Activated naive CD4-positive, alpha-beta T cell treated with anti-CD3 and anti-CD28 coated beads for 36 hours (primary cell): ENCODE measurements at places on chromosomes 3 and 15.

- no peak for DNase-seq
Observed at GRCh38 chr3:58150810-58151199, 60.0 kb downstream of the DNASE1L3 start.

GRCh38 chr15:46317029-46317428 is 682.2 kb downstream of the SQOR start:
- no peak for DNase-seq

- DNase-seq: no peak
Observed at GRCh38 chr15:68646696-68647095, 67.9 kb downstream of the CORO2B start.

DNA sequence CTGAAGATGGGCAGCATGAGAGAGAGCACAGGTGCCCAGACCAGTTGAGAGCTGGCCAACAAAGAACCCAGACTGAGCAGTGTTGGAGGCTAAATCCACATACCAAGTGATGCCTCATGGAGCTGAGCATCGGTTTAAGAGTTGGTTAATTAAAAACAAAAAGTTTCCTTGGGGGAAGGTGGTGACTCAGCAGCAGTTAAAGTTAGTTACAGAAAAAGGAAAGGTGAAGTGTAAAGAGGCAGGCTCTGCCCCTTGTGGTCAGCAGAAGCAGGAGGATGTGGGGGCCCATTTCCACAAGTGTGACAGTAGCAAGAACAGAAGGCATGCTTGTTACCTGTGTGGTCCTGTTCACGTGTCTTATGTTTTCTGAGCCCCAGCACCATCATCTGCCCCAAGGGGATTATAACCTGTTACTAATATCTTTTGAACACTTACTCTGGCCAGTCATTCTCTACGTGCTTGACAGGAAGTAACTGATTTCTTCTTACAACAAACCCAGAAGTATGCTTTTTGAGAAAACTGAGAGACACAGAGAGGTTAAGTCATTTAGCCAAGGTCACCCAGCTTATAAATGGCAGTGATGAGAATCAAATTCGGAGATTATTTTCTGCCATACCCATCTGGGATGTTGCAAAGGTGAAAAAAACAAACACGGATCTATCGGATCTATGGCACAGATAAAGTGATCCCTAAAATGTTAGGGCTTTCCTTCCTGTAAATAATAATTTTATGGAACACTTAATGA is 91.0 kb downstream of the EPHB1 start:
- DNase-seq: peak; percentile 5
